ENCODE measurements at places on chromosomes 16 and 17.
A peak's percentile ranks its signal among the peaks of the same experiment; 100 is the strongest.

- DNase-seq, result peak; percentile 89
These were observed 1.4 kb upstream of the ABR start for GRCh38 chr17:1180958-1181752.

DNA sequence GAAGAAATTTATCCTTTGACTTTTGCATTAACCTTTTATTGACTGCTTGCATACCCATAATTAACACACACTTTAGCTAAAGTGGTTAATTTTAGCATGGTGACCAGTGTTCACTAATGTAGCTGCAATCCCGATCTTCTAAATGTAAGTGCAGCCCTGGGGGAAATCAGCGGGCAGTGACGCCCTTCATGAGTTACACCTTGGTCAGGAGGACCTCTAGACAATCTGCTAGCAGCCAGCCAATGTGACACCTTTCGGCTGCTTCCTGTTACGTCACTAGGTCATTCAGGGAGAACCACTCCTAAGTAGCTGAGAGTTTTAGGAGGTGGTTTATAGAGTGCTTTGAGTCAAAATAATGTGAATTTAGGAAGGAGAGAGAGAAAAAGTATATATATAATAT lies 180.5 kb downstream of the IRX3 start:
- no peak for DNase-seq

DNA sequence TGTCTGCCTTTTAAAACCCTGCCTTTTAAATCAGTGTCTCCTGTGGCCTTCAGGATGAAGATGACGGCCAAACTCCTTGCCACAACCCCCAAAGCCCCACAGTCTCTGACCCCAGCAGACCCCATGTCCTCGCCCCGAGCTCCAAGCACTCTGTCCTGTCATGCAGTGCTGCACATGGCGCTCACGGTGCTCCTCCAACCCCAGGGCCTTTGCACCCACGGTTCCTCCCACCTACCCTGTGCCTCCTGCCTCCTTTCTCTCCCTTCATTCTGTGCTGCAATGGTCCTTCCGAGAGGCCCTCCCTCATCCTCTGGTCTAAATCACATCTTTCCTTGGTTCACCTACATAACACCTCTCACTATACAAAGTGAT lies 235.3 kb downstream of the KATNIP start:
- DNase-seq, result no peak

GRCh38 chr16:88599092-88599733 lies 29.0 kb downstream of the ZC3H18 start:
- DNase-seq, result peak; percentile 90

GRCh38 chr17:61294286-61294685 lies 105.4 kb upstream of the TBX2 start:
- DNase-seq, result no peak

DNA sequence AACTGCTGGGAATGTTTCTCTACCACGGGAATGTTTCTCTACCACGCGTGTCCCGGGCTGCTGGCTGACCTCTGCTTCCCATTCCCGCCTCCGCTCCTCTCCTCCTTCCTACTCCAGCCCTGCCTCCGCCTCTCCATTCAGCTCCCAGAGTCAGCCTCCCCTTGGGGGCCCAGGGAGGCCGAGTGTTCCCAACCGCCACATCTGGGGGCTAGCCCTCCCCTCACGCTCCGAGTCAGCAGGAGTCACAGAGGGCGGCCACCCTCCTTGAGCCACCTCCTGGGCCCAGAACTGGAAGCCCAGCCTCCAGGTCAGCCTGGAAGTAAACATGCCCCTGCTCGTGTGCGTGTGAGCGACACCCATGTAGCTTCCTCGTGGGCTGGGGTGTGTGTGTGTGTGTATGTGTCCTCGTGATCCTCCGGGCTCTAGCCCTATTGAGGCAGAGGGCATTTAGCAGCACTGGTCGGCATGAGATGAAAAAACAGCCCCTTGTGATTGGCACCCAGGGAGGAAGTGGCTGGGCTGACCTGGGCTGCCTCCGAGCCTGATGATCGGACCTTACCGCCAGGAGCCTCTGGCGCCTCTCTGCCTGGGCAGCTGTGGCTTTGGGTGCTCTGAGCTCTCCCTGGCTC lies 7.3 kb downstream of the CYGB start:
- DNase-seq, result no peak
